Aorta (tissue), 5 donors: ENCODE measurements at places on chromosomes 1 and 21. TPM values are rescaled to one million over a fixed set of nuclear protein-coding genes. Genes with fewer than 3 reads are reported as not detected.

LGR6 gene
- total RNA-seq, result 35.6 TPM

CD1B gene
- not detected for total RNA-seq

AADACL4 gene
- total RNA-seq, result not detected

LAMC2 gene
- total RNA-seq, result 0.91 TPM

- no peak for DNase-seq
Measured at GRCh38 chr1:54398963-54399528, 7.1 kb downstream of the SSBP3 start.

DNA sequence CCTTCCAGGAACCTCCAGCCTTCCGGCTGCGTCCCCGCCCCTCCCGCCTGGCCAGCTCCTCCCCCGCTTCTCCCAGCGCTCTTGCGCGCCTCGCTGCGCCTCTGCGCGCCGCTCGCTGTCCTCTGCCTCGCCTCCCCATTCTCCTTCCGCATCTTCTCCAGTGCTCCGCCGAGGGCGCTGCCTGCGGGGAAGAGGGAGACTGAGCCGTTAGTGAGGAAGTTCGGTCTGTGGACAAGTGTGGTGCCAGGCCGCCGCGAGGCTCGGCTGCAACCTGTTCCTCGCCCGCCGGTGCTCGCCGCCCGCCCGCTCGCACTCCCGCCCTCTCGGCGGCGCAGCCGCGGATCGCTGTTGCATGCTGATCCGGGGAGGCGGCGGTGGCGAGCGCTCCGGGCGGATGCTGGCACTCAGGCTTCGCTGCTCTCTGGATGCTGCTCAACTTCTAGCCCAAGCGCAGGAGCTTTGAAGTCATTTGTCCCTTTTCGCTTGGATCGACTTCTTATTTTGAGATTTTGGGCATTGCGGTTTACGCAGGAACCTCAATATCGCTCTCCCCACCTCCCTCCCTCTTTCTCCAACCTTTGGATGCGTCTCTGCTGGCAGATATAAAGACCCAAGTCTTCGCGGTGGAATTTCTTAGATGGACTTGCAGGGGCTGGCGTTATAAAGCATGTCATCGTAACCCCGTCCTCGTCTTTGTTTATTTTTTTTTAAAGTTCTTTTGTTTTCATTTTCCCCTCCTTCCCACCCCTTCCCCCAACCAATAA is 614 bp upstream of the CACNA1E start:
- peak; percentile 49 for DNase-seq

DNA sequence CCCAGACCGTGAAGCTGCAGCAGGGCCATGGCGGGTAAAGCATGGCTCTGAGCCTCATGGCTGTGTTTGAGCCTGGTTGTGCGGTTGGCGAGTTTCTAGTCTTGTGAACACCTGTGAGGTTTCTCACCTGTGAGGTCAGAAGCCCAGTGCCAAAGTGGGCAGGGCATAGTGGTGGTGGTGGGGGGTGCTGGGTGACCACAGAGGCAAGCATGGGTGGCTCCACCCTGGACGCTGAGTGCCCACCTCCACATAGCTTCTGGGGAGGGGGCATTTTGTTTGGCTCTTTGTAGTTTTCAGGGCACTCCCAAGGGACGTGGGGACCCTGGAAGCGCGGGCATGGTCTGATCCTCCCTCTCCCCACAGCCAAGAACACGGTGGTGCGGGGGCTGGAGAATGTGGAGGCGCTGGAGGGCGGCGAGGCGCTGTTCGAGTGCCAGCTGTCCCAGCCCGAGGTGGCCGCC is 91.1 kb downstream of the TRIM11 start:
- DNase-seq, result peak; percentile 32

GRCh38 chr1:211133393-211133835 is 534 bp downstream of the KCNH1 start:
- no peak for DNase-seq

DNA sequence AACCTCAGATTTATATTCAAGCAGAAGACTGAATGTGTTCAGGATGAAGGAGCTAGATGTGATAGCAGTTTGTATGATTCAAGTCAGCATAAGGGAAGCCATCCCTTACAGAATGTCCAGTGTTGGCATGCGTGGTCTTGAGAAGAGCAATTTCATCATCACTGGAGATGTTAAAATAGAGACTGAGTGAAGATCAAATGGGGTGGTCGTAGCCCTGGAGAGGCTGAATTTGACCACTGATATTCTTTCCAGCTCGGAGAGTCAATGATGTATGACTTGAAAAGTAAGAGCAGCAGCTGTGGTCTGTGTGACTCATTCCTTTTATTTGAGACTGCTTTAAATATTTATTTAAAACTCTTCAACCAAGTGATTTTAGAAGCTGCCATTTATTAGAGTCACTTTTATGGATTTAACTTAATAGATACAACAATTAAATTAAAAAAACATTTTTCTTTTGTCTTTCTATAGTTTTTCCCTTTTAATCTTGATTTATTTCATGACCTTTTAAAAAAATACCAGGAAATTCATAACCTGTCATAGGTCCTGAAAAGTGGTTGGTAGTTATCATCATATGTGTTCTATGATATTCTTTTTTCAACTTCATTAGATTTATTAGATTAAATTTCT is 15.5 kb downstream of the FMN2 start:
- DNase-seq, result no peak

DNA sequence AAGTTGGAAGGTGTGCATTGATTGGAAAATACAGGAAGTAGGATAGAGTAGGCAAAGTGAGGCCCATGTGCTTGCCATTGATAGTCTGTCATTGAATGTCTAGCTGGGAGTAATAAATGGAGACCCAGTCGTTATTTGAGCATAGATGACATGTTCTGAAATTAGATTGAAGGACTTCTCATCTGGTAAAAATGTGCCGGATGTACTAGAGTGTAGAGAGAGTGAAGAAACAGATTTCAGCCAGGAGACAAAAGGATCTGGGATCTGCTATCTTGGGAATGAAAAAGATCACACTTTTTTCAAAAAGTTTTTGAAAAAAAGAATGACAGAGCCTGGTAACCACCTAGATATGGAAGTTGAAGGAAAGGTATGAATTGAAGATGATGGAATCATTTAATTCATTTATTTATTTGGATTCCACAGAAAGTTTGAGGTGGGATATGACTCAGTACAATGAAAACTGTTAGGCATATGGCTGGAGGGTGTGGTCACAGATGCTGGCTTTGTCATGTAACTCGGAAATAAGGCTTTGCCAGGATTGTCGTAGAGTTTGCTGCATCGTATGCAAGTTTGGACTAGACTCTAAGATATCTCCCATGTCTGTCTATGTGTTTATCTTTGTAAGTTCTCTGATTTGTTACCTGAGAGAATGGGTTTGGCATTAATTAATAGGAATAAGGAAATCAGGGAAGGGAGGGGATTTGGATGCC is 137.1 kb downstream of the PBX1 start:
- DNase-seq, result no peak

DNA sequence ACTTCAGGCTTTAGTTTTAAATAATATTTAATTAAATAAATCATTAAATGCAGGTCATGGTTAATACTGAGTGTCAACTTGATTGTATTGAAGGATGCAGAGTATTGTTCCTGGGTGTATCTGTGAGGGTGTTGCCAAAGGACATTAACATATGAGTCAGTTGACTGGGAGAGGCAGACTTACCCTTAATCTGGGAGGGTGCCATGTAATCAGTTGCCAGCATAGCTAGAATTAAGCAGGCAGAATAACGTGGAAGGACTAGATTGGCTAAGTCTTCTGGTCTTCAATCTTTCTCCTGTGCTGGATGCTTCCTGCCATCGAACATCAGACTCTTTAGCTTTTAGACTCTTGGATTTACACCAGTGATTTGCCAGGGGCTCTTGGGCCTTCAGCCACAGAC is 85.3 kb downstream of the MAP3K21 start:
- no peak for DNase-seq

DNA sequence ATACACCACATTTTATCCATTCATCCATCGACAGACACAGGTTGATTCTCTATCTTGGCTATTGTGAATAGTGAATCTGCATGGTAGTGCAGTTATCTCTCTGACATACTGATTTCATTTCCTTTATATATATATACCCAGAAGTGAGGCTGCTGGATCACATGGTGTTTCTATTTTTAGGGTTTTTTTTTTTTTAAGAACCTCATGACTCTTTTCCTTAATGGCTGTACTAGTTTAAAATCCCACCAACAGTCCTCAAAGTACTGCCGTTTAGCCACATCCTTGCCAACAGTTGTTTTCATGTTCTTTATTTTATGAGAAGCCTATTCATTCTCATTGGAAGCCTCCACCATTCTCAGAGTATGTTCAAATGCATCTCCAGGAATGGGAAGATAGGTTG is 258.7 kb upstream of the SNX7 start:
- no peak for DNase-seq

- no peak for DNase-seq
Measured at GRCh38 chr1:213613549-213613948, 374.2 kb upstream of the PROX1 start.

GRCh38 chr1:37032660-37033354 is 1.5 kb downstream of the GRIK3 start:
- DNase-seq, result no peak
